ENCODE measurements at places on chromosomes 4 and X.

DNA sequence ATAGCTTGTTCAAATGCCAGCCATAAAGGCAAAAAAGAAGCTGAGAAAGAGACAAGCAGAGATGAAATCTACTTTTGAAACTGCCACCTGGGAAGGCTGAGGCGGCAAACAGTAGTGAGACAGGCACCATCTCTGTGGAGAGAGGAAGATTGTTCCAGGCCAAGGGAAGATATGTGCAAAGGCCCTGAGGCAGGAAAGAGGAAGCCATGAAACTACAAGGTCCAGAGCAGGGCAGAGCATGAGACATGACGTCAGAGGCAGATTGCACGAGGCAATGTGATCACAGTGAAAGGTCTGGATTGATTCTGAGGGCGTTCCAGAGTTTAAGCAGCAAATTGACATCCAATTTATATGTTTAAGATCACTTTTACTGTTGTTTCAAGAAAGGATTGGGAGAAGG lies 226.1 kb downstream of the QDPR start:
- DNase-seq = no peak

DNA sequence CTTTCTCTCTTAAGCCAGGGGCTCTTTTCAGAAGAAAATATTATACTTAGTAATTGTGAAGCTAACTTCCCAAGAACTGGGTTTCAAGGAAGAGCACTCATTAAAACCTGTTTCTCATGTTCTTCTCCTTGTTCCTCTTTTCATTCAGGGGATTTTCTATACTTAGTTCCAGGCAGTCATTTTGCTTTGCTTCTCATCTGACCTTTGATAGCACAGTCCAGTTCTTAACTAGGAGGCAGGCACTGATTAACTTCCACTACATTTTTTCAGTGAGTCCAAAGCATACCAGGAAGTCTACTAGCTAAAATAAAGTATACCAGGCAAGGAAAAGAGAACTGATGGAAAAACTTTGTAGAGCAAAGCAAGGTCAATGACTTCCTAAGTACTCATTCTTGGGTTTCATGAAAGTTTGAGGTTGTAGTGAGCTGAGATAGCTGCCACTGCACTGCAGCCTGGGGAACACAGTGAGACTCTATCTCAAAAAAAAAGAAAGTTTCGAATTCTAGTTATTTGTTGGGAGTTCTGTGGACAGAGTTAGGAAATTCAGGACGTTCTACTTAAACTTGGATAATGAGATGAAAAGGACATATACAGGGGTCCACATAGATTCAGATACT lies 190.1 kb upstream of the HS3ST1 start:
- DNase-seq = no peak

DNA sequence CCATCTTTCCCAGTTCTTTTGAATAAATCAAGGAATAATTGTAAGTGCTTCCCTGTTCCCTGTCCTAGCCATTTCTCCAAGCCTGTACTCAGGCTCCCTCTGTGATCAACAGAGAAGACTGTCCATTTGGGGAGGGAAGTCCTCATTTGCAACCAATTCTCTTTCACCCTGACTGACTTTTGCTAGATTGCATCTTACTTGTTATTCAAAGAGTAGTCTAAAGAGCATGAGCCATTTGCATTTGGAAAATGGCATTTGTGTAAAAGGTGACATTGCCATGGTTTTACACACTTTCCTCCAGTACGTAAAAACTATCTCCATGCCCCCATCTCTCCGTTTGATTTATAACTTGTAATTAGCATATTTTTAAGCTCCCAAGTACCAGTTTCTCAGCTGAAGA lies 110.6 kb downstream of the MBNL3 start:
- no peak for DNase-seq

DNA sequence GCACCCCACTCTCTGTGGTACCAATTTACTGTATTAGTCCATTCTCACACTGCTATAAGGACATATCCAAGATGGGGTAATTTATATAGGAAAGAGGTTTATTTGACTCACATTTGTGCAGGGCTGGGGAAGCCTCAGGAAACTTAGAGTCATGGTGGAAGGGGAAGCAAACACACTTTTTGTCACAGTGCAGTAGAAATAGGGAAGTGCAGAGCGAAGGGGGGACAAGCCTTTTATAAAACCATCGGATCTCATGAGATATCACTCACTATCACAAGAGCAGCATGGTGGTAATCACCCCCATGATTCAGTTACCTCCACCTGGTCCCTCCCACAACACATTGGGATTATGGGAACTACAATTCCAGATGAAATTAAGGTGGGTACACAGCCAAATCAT lies 766.9 kb upstream of the PCDH10 start:
- no peak for DNase-seq

DNA sequence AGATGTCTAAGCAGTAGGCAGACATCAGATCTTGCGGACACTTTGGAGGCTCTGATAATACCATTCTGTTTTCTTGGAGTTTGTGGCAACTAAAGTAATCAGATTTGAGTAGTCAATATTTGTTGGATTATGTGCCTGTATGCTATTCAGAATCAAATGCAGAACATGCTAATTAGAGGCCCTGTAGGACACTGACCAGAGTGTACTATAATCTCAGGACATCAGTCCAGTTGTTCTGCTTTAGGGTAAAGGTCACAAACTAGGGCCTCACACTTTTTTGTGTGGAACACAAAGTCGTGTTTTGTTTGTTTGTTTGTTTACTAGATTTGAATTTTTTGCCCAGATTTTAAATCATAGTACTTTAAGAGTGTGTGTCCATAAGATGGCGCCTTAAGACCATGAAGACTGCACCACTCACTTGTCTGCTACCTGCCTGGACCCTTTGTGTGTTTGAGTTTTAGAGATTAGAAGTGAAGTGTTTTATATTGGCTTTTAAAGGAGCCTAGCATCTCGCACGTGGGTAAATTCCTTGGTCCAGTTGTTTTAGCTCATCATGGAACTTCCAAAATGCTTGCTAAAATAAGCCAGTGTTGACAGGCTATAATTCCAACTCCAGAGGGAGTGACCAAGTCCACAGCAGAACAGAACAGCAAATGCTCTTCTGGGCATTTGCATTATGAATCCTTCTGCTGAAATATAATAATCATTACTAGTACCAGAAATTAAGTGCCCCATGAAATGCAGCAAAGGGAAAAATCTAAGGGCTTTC lies 34.7 kb downstream of the IL13RA1 start:
- no peak for DNase-seq

GRCh38 chr4:25624616-25625015 lies 31.0 kb upstream of the SLC34A2 start:
- DNase-seq = no peak

- no peak for DNase-seq
Observed at GRCh38 chr4:7960017-7960789, 20.5 kb upstream of the AFAP1 start.

DNA sequence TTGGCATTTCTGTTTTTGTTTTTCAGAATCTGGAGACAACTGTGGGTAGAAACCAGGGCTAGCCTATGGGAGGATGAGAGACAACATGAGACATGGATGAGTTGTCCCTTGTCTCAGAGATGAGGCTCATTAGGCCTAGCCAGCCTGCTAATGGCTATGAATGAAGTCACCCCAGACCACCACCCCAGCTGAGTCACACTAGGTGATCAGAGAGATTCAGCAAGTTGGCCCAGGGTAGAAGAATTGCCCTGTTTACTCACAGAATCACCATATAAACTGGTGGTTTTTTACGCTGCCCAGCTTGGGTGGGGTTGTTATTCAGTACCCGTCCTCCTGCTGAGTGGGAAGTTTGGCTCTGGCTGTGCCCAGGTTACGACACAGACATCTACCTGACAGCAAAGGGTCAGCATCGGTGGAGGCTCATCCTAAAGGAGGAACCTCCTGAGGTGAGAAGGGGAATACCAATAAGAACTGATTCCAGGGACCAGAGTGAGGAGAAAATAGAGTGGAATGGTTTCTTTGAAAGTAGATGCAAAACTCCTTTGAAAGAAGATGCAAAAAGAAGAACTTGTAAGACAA lies 17.2 kb upstream of the ARSJ start:
- DNase-seq = no peak

GRCh38 chrX:133991814-133992213 lies 6.4 kb upstream of the GPC3 start:
- DNase-seq = no peak
